ENCODE measurements at places on chromosomes 11 and 22.

DNA sequence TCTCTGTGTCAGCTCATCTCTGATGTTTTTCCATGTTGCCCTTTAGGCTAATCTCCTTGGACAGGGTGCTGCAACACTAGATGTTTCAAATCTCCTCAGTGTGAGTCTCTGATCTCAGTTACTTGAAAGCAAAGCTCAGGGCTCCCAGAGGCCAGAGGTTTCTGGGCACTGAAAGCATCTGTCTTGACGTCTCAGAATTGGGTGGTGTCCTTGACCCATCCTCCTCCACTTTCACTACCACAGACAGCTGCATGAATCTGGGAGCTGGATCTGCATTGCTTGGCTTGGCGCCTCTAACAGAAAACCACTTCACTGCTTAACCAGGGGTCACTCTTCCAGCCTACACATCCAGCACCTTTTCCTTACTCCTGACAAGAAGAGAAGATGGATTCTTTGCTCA lies 399.4 kb downstream of the NXPE2 start:
- DNase-seq: no peak

DNA sequence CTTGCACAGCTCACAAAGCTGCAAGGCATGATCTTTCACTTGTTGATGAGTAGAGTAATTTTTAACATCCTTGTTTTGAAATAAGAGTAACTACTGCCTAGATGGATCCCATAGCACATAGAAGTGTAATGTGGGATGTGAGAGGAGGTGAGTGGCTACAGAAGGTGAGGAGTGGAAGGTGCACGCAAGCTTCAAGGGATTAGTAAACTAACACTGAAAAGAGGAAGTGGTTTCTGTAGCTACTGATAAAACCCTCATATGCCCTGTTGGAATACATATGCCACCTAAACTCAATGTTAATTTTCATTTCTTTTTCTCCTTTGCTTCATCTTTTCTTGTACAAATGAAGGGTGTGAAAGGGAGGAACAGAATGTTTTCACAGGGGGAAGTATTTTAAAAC lies 22.0 kb upstream of the CTSC start:
- DNase-seq: no peak

- no peak for DNase-seq
These were observed 141.7 kb downstream of the FAM76B start for GRCh38 chr11:95647871-95648270.

DNA sequence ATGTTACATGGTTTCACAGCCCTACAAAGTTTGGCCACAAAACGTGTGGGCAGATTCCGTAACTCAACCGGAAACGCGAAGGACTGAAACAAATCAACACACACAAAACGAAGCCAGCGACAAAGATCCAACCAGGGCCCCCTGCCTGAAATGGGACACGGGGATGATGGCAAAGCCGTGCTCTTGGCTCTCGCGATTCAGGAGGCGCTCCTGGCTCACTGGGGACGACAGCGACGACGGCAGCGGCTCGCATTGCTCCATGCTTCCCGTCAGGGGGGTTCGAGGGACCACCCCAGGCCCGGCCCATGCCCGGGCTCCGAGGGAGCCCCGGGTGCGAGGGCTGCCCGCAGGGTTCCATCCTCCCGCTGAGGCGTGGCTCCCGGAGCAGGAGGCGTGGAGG lies 4786.8 kb upstream of the OR11H1 start:
- no peak for DNase-seq

GRCh38 chr11:107017433-107018218 lies 650 bp downstream of the GUCY1A2 start:
- DNase-seq: no peak

GRCh38 chr11:75840522-75840921 lies 25.5 kb downstream of the UVRAG start:
- DNase-seq: no peak

GRCh38 chr11:17571431-17572358 lies 24.6 kb downstream of the OTOG start:
- no peak for DNase-seq

All from stimulated activated CD4-positive, alpha-beta T cell treated with anti-CD3 and anti-CD28 coated beads, Interleukin-12 subunit alpha, Interleukin-12 subunit beta, amount 100 ng/mL, for 4 hours (primary cell).